ENCODE measurements at places on chromosomes 2 and 18. TPM values are rescaled to one million over a fixed set of nuclear protein-coding genes. Genes with fewer than 3 reads are reported as not detected.

DNA sequence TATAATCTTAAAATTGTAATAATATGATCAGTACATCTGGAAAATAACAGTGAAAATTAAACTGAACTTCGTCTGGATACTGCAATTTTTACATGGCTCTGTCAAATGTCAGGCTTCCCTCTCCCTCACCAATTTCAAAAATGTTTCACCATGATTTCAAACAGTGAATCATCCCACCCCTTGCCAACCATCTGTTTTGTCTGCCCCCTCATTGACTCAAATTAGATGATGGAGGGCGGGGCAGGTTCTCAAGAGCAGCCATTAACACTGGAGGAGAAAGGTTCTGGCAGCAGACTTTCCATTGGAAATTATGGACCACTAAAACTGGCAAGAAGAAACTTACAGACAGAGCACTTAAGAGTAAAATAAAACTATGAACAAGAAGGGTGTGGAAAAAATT, 1195.7 kb upstream of the ZEB2 start:
- DNase-seq: no peak

The POTEE gene
- not detected for total RNA-seq

DNA sequence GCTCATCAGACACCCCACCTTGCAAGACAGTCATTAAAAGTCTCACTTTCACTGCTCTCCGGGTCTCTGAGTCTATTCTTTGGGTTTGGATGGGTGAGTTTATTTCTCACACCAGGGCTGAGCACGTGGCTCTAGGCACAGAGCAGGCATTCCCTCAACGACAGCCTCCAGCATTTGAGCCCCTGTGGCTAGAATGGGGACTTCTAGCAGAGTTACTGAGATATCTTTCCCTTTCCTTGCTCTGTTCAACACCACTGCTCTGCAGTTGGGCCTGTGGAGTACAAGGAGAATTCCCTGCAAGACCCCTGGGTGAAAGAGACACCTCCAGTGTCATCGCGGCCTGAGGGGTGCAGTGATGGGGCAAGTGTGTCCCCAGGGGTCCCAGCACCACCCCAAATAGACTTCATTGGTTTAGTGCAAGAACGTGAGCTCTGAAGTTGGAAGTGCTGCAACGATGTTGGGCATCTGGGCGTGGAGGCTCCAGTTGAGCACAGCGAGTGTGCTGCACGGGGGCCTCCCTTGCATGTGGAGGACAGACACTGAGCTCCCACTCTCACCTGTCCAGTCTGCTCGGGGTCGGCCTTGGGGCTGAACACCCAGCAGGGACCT, 184.1 kb upstream of the HS6ST1 start:
- DNase-seq: no peak

DNA sequence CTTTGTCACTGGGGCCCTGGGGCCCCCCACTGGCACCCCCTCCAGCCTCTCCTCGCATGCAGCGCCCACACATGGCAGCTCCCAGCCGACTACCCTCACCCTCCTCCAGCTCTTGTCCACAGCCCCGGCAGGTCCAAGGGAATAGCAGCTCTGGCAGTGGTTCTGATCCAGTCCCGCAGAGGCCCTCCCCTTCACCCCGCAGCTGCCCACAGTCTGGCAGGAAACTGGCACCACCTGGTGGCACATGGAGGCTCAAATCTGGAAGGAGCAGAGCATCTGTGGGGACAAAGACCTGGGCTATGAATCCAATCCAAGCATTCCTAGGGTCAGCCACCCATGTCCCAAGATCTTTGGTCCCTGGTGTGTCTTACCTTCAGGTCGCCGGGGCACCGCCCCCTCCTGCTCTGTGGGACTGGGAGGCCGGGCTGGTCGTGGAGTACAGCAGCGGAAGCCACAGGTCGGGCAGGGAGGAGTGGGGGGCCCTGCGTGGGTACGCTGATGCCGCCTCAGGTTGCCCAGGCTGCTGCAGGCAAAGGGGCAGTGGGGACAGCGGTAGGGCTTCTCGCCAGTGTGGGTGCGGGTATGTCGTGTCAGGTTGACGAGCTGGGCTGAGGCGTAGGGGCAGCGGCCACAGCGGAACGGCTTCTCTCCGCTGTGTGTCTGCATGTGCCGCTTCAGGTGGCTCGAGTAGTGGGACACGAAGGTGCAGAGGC, 2.3 kb downstream of the ZNF513 start:
- peak; percentile 65 for DNase-seq

- DNase-seq: peak; percentile 29
Measured at GRCh38 chr2:30404319-30405259, 42.5 kb upstream of the LCLAT1 start.

- no peak for DNase-seq
Measured at GRCh38 chr2:105822186-105822585, 77.5 kb downstream of the NCK2 start.

The SLC39A6 gene
- total RNA-seq: 51.9 TPM

The ACVR1C gene
- 0.42 TPM for total RNA-seq

DNA sequence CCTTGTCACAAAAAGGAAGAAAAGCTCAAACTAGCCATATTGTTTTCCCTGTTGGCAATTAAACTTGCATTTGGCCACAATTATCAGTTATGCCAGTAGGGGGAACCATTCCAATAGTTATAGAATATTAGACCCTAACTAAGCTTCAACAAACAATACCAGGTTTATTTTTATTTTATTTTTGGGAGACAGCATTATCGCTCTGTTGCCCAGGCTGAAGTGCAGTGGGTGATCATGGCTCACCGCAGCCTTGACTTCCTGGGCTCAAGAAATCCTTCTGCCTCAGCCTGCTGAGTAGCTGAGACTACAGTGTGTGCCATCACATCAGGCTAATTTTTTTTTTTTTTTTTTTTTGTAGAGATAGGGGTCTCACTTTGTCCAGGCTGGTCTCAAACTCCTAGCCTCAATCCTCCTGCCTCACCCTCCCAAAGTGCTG, 102.1 kb downstream of the ATAD2B start:
- DNase-seq: no peak

DNA sequence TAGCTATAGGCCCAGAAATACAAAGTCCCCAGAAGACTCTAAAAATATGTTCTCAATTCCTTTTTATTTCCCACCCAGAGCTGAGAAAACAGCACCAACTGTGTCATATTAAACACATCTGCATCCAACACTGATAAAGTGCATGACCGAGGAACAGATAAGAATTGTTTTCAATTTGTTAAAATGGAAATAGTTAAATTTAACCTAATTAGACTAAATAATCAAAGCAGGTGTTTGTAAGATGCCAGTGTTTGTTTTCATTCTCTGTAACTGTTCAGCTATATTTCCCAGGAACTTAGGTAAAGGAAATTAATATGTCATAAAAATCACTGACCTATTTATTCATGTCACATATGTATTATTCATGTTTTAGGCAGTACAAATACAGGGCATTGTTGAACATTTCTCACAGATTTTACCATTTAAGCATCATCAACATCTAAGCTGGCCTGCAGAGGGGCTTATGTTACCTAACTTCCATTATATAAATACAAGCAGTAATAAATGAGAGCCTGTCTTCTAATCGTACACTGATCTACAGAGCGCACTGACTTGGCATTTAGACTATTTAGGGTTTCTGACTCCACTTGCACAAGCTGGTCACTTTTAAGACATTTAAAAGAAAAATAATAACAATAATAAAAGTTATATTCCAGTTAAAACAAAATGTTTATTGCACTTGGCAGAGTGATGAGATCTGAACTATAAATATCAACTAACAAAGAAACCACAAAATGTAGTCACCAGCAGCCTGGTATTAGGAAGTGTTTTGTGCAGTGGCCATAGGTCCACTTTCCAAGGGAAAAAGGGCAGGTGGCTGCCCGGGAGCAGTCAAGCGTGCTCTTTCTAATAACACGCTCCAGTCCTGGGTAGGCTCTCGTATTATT, 86.6 kb upstream of the ZFP36L2 start:
- peak; percentile 75 for DNase-seq

The NFATC1 gene
- total RNA-seq: 10.1 TPM

- peak; percentile 62 for DNase-seq
Measured at GRCh38 chr2:104872866-104873688, 19.2 kb downstream of the POU3F3 start.

DNA sequence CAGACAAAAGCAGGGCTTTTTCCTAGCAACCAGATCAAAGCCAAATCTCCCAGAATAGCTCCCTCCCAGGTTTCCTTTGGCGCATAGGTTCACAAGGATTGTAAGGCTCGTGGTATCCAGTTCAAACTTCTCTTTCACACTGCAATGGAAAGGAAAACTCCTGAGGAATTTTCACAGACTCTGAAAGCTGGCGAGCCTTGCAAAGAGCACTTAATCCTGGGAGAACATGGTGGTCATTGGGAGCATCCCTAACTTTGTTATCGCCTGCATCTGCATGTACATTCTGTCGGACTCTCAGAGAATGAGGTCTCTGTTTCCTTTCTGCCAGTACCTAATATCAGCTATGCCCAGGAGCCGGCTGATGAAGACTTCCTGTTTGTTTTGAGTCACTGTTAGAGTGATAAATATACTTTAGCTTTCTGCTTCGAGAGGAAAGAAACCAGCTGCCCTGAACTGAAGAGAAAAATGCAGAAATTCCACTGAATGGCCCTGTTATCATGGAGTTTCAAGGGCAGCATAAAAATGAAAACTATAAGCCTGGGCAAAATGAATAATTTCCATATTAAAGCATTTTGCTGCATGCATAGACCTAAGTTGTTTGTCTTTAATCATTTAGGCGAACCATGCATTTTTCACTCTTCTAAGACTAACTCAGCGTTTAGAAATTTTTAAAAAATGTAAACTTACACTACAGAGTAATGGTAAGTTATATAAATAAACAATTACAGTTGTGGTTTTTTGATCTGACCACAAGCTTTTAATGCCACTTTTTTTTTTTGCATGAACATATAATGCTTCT, 76.4 kb upstream of the ZEB2 start:
- no peak for DNase-seq

DNA sequence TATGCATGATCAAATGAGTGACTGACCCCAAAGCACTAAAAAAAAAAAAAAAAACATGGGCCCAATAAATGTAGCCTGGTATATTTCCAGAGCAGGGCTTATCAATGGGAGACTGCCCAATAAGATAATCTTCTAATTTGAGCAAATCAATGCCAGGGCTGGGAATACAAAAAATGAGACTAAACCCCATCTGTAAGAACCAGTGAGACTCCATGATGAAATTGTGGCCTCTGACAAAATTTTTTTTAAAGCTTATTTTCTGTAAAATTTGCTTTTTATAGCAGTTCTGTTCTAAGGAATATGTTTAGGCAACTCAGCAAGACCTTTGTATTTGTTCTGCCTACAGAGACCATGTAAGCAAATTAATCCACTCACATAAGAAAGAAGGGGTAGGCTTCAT, 186.8 kb upstream of the CCDC150 start:
- no peak for DNase-seq

The AMER3 gene
- not detected for total RNA-seq

The LRRC30 gene
- not detected for total RNA-seq

The KANSL3 gene
- 46.2 TPM for total RNA-seq

DNA sequence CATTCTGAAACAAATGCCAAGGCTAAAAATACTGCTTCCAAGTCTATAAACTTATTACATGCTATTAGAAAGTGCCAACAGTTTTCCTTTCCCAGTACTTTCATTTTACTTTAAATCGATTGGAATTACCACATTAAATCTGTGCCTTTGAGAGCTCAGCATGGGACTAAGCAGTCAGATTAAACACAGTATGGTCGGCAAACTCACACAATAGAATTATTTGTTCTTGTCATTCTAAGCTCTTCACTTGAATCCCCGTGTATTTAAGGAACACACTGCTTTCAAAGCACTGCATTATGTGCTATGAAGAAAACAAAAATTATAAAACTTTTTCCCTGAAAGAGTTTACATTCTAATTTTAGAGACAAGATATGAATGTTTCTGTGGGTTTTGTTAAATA, 444.4 kb upstream of the SLC39A10 start:
- DNase-seq: no peak

DNA sequence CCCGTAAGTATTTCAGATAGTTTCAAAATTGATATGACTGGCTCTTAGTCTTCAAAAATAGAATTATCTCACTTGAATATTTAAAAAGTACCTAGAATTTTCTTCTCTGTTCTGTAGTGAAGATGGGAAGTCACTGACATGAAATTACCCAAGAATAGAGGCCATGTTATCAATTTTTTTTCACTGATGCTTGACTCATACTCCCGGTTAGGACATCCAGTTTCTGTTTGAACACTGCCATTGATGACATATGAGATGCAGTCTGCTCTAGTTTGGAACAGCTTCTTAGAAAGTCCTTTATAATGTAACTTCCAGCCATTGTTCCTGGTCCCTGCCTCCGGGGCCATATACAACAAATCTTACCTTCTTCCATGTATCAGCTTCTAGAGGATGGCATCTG, 26.0 kb downstream of the MAP3K20 start:
- no peak for DNase-seq

DNA sequence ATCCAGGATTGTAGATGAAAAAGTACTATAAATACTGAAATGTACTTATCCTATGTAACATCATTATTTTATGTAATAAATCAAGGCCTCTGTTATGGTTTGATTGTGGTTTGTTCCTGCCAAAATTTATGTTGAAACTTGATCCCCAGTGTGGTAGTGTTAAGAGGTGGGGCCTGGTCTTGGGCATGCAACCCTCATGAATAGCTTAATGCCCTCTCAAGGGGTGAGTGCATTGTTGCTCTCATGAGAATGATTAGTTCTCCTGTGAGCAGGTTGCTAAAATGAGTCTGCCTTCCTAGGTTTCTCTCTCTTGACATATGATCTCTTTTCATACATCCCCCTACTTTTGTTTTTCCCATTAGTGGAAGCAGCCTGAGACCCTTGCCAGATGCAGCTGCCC, 915.4 kb downstream of the TSN start:
- DNase-seq: no peak

The SPP2 gene
- not detected for total RNA-seq

DNA sequence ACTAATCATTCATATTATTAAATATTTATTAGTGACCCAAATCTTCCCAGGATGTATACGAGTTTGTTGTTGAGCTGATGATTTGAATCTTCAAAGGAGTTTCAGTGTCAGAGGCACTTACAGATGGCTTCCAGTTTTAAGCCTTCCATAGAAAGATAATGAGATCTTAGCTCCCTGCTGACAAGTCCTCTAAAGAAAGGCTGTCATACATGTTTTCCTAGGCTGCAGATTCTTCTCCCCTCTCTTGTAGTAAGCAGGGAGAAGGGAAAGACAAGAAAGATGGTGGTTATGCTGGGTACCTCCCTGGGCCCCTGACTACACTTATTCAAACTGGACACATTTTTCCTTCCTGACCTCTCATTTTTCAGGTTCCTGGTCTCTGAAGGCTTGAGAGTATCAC, 8.1 kb upstream of the GAREM1 start:
- no peak for DNase-seq

DNA sequence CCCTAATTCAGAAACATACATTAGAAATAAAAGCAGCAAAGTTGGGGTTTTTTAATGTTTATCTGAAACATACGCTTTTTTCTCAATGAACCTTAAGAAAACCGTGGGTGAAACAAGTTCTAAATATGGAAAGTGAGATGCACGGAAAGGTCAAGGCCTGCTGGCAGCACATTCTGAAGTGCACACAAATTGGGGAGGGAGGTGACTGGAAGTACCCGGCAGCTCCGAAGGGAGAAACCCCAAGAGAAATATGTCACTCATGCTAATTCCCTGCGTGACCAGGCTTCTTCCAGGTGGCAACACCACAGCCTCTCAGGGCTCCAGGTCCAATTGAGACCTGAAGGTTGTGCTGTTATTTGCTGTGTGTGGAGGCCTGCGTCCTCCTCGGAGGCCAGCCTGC, 45.5 kb downstream of the EIPR1 start:
- DNase-seq: no peak

The ABCG8 gene
- total RNA-seq: not detected

The CNGA3 gene
- not detected for total RNA-seq

GRCh38 chr2:67616749-67617148, 219.6 kb downstream of the ETAA1 start:
- no peak for DNase-seq

GRCh38 chr2:54420524-54421172, 35.5 kb upstream of the SPTBN1 start:
- DNase-seq: no peak

Measured in thyroid gland (tissue), 4 donors.